ENCODE measurements at places on chromosomes 13 and 19. TPM values are rescaled to one million over a fixed set of nuclear protein-coding genes. Genes with fewer than 3 reads are reported as not detected.

The LRG1 gene
- total RNA-seq = 0.86 TPM

The C19orf33 gene
- total RNA-seq = not detected

The IGFL1 gene
- total RNA-seq = not detected

The PALM gene
- total RNA-seq = 21.7 TPM

The C19orf81 gene
- total RNA-seq = not detected

The CRB3 gene
- total RNA-seq = not detected

The CEACAM1 gene
- total RNA-seq = 6.2 TPM

The HPN gene
- total RNA-seq = not detected

The KCNN4 gene
- total RNA-seq = not detected

The TPTE2 gene
- not detected for total RNA-seq

The CBLC gene
- not detected for total RNA-seq

The FAM83E gene
- not detected for total RNA-seq

The LSR gene
- total RNA-seq = 0.29 TPM

The TRAPPC6A gene
- total RNA-seq = 28.4 TPM

The DLEU7 gene
- not detected for total RNA-seq

The PSPN gene
- total RNA-seq = 0.98 TPM

The LGALS4 gene
- 0.33 TPM for total RNA-seq

The HNRNPA1L2 gene
- 3.4 TPM for total RNA-seq

The TEX101 gene
- not detected for total RNA-seq

The HIPK4 gene
- 0.10 TPM for total RNA-seq

The SMIM44 gene
- not detected for total RNA-seq

The TLE2 gene
- total RNA-seq = 34.6 TPM

The NEK5 gene
- under 0.01 TPM for total RNA-seq

The PNMA8A gene
- 0.10 TPM for total RNA-seq

The SYT5 gene
- total RNA-seq = not detected

The KLK14 gene
- not detected for total RNA-seq

The CRLF1 gene
- 0.48 TPM for total RNA-seq

The URAD gene
- not detected for total RNA-seq

The APOE gene
- total RNA-seq = 0.67 TPM

The FAM124A gene
- total RNA-seq = 7.2 TPM

The TSKS gene
- total RNA-seq = not detected

The ICAM5 gene
- total RNA-seq = under 0.01 TPM

The CEACAM4 gene
- not detected for total RNA-seq

The PHLDB3 gene
- total RNA-seq = 8.9 TPM

The SULT2A1 gene
- not detected for total RNA-seq

The KL gene
- total RNA-seq = not detected

The ZNF729 gene
- total RNA-seq = not detected

The KLF12 gene
- 15.4 TPM for total RNA-seq

The MBNL2 gene
- total RNA-seq = 148 TPM

The ALOX5AP gene
- 0.38 TPM for total RNA-seq

The ASF1B gene
- 11.4 TPM for total RNA-seq

The GFY gene
- not detected for total RNA-seq

The JSRP1 gene
- not detected for total RNA-seq

The IRS2 gene
- 0.67 TPM for total RNA-seq

The PINLYP gene
- total RNA-seq = 0.98 TPM

The PDE4A gene
- 3.6 TPM for total RNA-seq

The TUBB4A gene
- not detected for total RNA-seq

The SSC5D gene
- total RNA-seq = 0.57 TPM

The KRTDAP gene
- total RNA-seq = not detected

The FGF22 gene
- not detected for total RNA-seq

The CACNA1A gene
- total RNA-seq = 0.65 TPM

The DENND1C gene
- not detected for total RNA-seq

The SLC39A3 gene
- 25.6 TPM for total RNA-seq

The DMKN gene
- total RNA-seq = not detected

The GJB6 gene
- total RNA-seq = not detected

All from vein endothelial cell (primary cell).